Kidney capillary endothelial cell (primary cell): ENCODE measurements at places on chromosomes 2 and 18.

- no peak for DNase-seq
These were observed 126.2 kb upstream of the EML6 start for GRCh38 chr2:54597153-54597848.

DNA sequence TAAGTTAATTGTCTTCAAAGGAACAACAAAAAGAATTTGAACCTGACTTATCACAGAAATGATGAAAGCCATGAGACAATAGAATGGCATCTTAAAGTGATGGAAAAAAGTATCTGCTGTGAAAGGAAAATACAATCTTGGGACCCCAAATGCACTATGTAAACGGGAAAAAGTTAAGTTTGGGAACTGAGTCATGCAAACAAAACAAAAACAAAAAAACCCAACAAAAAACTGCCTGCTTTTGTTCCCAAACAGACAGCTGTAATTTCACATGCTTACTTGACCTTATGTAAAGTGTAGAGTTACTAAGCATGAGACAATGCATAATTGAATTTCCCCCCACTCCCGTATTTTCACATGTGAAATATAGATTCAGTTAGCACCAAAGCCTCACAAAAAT is 122.1 kb upstream of the RBMS1 start:
- DNase-seq: no peak

- DNase-seq: no peak
These were observed 164.0 kb upstream of the ZEB2 start for GRCh38 chr2:144683966-144684365.

DNA sequence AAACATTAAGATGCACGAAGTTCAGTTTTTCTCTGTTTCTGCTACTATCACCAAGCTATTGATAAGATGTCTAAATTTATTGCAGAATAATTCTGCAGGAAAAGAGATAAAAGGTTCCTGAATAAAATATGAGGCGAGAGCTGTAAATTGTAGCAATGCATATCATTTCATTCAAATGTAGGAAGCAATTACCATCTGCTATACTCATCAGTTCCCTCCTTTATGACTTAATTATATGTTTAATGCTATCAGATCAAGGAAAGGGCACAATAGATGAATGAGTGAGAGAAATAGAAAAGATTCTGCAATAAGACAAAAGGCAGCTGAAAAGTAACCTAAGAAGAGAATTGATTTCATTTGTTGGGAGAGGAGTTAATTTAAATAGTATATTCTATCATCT is 108.2 kb upstream of the GALNT5 start:
- no peak for DNase-seq

DNA sequence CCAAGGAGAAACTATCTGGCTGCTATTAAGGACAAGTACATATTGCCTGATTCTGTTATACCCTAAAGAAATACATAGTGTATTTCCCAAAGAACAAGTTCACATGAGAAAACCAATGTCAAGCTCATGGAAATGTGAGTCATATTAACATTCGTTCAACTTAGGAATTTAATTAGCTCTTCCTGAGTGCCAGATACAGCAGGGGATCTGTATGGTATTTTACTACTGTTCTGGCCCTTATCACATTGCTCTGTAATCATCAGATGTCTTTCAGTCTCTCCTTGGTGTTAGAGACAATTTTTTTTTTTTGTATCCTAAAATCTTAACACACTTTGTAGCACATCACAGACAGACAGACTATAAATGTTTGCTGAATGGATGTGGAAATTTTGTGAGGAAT is 395.0 kb upstream of the CRIM1 start:
- no peak for DNase-seq
